HCT116 (cell line): ENCODE measurements at places on chromosomes 13 and 19.

GRCh38 chr13:71399631-71400215 lies 467.3 kb downstream of the DACH1 start:
- DNase-seq: no peak

- DNase-seq: no peak
Measured at GRCh38 chr13:33280279-33280905, 5.2 kb downstream of the STARD13 start.

DNA sequence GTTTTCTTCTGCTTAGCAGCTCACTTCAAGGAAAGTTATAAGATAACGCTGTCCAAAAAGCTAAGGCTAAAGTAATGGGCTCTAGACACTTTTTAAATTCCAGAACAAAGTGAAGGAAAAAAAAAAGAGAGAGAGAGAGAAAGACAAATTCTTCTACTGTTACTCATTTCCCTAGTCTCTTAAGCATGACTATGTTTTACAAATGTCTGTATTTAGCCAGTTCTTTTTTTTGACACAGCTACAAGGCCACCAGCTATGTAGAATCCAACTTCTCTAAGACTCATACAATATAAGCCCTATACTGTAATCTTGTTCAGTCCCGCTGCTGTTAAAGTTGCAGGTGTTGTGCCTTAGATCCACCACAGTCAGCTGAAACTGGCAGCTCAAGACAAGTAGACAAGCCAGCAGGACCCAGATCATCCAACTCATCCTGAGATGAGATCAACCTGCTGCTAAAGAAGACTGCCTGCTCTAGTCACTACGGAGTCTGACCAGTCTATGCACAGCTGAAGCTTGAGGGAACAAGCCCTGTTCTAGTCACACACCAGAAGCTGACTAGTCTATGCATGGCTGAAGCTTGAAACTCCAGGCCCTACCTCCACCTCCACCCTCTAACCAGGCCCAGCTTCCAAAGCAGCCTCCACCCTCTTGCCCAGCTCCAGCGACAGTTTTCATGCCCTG lies 10.3 kb upstream of the ZNF83 start:
- DNase-seq: no peak

DNA sequence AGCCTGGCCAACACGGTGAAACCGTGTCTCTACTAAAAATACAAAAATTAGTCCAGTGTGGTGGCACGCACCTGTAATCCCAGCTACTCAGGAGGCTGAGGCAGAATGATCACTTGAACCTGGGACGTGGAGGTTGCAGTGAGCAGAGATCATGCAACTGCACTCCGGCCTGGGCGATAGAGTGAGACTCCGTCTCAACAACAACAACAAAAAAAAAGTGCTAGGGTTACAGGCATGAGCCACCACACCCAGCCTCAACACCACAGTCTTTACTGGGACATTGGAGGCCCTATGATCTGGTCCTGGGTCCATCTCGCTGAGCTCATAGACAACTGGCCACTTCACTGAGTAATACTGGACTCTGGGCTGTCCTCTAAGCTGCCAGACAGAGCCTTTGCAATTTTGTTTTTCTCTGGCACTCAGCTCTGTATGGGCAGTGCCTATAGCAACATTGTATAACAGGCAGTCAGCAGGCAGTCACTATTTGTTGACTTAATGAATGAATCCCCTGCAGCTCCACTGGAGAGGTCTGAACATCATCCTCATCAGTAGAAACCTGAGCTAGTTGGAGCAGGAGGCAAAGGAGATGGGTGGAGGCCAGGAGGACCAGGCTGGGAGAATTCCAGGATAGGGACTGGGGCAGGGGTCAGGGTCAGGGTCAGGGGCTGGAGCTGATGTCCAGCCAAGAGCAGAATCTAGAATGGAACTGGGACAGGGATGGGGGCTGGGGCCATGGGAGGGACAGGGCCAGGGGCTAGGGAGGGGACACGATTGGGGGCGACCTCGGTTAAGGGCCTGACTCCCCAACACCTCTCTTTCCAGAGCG lies 8.1 kb downstream of the BLOC1S3 start:
- DNase-seq: no peak

DNA sequence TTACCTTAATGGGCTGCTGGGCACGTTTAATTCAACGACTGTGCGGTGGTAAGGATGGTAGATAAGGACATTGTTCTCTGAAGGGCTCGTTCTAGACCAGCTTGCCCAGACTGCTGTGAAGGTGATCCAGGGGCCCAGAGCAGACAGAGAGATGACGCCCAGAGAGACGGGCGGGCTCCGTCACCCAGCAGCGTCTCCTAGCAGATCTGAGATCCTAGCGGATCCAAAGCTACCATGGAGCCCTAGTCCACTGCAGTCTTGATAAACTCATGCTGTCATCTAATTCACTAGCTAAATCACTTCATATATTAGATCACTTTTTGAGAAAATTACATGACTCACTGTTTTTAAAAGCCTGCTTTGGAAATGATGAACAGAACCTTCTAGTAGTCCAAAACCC lies 21.5 kb downstream of the COL4A2 start:
- no peak for DNase-seq

GRCh38 chr19:38210458-38210987 lies 13.5 kb downstream of the DPF1 start:
- no peak for DNase-seq

DNA sequence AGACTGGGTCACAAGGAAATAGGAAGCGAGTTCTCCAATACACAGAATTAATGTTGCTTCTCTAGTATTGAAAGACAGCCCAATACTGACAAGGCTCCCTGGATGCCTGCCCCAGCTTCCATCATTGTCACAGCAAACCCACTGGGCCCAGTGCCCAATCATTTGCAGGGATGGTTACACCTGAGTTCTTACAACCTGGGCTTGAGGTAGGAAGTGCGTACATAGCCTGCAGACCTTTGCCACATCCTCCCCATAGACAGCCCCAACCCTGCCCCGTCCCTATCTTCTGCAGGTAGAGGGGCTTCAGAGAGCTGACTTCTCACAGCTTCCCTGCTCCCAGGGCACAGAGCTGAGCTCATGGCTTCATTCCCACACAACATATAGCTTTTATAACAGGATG lies 108.1 kb upstream of the UBL3 start:
- DNase-seq: no peak

- DNase-seq: no peak
Measured at GRCh38 chr19:375395-376110, 31.0 kb upstream of the MIER2 start.

DNA sequence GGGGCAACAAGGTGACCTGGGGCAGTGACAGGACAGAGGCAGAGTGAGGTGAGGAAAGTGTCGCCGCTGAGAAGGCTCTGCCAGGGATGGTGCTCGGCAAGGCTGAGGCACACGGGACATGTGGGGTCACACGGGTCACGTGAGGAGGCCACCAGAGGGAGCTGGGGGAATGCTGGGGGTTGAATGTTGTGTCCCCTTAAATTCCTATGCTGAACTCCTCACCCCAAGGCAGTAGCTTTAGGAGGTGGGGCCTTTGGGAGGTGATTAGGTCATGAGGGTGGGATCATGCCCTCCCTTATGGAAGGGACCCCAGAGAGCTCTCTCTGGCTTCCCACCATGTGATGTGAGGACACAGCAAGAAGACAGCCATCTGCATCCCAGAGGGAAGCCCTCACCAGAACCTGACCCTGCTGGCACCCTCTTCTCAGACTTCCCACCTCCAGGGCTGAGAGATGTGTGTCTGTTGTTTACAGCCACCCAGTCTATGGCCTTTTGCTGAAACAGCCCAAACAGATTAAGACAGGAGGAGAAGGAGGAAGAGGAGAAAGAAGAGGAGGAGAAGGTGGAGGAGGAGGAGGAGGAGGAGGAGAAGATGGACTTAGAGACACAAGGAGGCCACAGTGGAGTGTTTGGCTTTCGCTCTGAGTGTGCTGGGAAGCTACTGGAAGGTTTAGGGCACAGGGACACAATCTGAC lies 35.4 kb downstream of the RFX2 start:
- no peak for DNase-seq
